ENCODE measurements at places on chromosomes 6 and 20.

- DNase-seq = no peak
Observed at GRCh38 chr20:49562311-49563014, 5.5 kb downstream of the PTGIS start.

GRCh38 chr20:49894073-49894470 is 21.3 kb downstream of the SPATA2 start:
- DNase-seq = no peak

DNA sequence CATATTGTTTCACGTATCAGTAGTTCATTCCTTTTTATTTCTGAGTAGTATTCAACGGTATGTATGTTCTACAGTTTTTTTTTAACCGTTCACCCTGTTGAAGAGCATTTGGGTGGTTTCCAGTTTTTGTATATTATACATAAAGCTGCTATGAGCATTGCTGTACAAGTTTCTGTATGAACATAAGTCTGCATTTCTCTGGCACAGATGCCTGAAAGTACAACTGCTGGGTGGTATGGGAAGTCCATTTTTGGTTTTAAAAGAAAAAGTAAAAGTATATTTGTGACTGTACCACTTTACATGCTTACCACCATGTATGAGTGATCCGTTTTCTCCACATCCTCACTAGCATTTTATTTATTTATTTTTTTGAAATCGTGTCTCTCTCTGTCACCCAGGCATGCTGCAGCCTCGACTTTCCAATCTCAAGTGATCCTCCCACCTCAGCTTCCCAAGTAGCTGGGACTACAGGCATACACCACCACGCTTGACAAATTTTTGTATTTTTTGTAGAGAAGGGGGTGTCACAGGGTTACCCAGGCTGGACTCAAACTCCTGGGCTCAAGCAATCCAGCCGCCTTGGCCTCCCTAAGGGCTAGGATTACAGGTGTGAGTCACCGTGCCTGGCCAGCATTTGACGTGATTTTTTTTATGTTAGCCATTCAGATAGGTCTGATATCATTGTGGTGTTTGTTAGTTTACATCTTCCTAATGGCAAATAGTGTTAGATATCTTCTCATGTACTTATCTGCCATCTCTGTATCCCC is 11.0 kb upstream of the SIM1 start:
- no peak for DNase-seq

DNA sequence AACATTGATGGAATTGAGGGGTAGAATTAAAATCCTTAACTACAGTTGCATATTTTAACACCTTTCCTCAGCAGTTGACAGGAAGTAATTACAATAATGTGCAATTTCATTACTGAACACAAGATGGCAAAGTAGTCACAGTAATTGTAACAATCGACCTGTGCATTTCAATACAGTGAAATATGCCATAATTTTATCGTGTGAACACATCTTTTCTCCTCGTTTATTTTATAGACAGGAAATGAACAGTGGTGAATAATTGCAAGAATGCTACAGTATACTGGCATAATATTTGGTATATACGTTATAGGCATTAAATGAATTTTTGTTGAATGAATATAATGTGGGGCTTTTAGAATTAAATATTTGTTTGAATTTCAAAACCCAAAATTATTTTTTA is 25.0 kb downstream of the CYB5R4 start:
- no peak for DNase-seq

- DNase-seq = no peak
Observed at GRCh38 chr6:6631534-6632276, 43.2 kb downstream of the LY86 start.

DNA sequence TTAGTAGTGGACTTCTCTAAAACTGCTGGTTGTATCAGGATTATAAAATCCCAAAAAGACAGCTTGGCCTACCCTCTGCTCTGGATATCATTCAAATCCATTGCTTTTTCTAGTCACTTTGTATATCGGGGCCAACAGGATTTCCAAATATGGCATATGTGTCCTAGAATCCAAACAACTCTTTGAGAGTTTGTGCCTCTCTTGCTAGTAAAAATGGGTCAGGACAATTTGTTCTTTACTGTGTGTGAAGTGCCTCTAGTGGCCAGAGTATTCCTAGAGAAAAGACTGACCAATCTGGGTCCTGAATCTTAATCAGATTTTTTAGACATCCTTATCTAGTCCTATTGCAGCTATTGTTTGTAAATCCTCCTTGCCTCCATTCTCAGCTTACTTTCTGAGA is 33.5 kb upstream of the MANEA start:
- DNase-seq = no peak

DNA sequence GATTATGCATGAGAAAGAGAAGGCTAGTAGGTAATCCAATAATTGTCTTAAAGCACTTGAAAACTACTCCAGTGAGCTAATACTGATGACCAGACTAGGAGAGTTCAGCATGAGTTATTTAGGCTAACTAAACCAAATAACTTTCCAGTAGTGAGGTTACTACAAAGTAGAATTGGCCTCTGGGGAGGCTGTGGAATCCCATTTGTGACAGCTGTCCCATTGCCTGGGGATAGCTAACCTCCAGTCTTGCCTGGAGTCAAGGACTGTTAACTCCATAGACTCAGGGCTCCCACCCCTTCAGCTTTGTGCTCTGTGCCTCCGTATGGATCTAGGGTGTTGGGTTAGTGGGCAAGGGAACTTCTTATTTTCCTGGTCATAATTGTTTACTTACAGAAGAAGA is 51.0 kb downstream of the KCNQ5 start:
- DNase-seq = no peak

DNA sequence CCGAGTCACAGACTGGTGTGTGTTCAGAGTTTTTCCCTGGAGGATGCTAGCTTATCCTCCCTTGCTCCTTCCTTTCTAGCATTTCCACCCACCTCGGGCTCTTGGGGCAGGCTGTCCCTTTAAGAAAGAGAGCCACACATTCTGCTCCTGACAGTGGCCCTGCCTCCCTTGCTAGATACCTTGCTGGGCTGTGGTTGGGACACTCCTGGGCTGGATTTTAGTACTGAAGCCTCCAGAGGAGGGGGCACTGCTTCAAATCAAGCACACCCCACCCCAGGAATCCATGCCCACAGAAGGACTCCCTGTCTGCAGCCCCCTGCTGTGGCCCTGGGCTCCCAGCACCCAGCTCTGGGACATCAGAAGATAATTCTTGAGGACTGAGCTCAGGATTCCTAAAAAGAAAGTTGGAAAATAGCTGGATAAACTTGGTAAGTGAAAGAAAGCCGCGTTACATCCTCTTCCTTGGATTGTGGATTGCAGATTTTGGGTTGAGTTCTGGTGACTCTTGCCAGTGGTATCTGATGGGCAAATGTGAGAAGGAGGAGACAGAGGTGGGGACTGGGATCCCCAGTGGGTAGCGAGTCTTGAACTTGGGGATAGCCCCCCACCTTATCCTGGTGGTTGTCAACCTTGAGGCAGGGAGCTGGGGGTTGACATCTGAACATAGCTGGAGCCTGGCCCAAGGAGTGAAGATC is 29.0 kb downstream of the DAAM2 start:
- DNase-seq = no peak

DNA sequence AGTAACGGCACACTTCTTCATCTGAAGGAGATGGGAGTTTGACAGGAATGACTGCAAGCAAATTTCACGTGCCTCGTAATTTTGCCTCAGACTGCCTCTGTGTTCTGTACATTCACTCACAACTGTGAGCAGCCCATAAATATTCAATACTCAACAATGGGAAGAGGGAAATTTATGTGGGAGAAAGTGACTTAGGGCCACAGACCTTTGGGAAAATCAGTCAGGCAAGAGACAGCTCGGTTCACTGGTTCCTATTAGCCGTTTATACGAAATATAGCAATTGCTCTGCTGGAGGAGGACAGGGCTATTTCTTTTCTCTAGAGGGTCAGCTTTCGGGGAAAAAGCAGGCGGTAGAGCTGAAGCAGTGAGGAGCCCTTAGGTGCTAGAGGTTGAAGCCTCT is 28.0 kb downstream of the OPN5 start:
- no peak for DNase-seq

DNA sequence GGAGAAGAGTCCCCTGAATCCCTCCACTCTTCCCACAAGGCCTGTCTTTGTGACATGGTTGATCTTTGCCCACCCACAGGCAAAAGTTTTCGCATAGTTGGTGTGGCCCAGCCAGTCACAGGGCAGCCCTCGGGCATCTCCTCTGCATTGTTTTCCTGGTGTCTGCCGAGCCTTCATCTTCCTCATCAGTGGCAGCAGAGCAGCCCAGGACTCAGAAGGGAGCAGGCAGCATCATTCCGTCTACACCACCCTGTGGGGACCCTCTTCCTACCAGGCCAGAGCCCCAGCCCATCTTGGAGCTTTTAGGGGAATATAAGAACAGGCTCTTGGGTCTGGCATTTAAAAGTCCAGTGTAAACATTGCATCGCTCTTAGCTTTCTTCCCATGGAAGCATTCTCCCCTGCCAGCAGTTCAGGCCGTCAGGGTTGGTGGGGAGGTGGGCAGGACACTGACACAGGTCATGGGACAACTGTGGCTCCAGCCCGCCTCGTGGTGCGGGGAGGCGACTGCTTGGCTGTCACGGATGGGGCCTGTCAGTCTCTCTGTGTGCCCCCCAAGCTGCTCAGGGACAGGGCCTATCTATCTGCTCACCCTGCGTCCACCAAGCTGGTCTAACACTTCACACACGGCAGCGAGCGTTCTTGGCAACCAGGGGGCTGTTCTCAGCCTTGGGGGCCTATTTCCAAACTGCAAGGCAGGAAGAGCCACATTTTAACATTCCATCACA is 38.3 kb downstream of the PDRG1 start:
- no peak for DNase-seq

- DNase-seq = no peak
Observed at GRCh38 chr20:57432862-57433491, 41.8 kb downstream of the RBM38 start.

DNA sequence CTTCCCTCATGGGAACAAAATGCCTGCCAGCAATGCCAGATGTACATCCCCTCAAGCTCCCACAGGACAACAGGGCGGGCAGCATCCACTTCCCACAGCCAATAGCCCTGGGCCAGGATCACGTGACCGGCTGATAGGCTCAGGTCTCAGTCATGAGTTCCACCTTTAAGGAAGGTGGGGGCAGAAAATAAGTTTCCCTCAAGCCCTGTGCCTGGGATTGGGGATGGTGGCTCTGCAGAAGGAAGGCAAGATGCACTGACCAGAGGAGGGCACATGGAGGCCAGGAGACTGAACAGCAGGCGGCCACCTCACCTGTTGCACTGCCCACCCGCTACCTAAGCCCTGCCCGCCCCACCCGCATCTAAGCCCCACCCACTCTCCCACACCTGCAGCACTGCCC is 149.1 kb downstream of the BMP7 start:
- no peak for DNase-seq

DNA sequence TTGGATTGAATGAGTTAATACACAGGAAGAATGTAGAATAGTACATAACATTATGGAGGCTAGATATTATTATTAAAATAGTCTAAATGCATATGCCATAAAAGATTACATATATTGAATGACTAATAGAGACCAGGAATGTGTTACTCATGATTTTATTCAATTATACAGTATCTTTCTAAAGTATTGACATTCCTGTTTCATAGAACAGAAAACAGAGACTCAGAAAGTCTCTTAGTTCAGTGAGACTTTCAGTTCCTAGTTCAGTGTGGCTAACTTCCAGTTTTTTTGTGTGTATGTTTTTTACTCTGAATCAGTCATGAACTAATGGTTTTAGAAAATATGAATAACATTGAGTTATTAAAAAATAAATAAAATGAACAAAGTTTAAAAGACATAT is 34.6 kb upstream of the TMEM244 start:
- peak; percentile 48 for DNase-seq

DNA sequence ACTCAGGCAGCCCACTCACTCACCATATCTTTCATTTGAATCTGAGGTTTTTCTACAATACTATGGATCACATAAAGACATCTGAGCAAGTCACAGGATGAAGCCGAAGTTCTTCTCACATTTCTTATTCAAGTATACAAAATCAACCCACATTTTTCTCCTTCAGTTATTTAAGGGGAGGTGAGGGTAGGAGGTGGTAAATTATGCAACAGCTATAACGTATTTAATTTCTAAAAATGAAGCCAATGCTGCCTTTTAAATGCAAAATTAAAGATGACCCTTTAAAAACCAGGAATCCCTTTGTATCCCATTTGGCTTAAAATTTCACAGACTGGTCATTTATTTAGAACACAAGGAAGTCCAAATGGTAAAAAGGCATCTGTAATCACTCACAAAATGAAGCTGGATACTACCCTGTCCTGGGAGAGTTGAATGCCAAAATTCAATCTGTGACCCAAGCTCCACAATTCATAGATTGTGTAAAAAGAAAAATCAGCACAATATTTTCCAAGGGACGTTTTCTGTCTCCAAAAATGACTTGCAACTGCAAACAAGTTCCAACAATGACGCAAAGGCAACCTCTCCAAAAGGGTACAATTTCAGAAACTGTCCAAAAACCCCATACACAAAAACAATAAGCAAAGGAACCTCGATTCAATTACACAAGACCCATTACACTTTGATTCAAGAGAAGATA is 48.8 kb downstream of the EPB41L2 start:
- DNase-seq = no peak

DNA sequence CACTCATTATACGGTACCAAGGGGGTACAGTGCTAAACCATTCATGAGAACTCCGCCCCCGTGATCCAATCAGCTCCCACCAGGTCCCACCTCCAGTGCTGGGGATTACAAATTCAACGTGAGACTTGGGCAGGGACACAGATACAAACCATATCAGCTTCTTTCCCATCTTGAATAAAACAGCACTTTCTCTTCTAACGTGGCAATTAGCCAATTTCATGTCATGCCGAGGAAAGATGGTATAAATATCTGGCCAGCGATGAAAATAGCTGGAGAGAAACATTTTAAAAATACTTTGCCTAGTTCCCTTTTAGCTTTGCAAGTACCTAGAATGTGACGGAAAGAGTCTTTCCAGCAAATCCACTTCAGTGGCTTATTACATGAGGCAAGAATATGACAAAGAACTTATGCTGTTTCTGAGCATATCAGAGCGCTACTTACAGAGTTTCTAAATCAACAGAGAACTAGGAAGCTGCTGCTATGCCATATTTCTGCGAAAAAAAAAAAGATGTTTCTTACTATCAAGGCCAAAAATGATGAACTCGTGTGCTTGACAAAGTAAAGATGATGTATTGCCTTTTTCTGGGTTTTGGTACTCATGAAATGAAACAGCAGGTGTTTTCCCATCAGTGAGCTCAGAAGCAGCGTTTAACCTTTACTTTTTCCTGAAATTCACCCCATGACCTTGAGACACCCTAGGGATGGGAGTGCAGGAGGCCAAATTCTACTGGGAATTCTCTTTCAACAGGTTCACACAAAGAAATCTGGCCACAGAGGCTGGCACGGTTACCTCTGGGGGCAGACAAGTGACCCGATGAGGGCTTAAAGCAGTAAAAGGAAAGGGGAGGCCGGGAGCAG is 37.9 kb downstream of the AGPAT4 start:
- no peak for DNase-seq

- no peak for DNase-seq
Observed at GRCh38 chr6:73656531-73657145, 2.8 kb upstream of the SLC17A5 start.

- DNase-seq = no peak
Observed at GRCh38 chr6:151647976-151648639, 154.3 kb downstream of the CCDC170 start.

- DNase-seq = no peak
Observed at GRCh38 chr6:123467392-123467791, 169.4 kb downstream of the TRDN start.

- DNase-seq = peak; percentile 6
Observed at GRCh38 chr6:106927531-106928398, 46.8 kb downstream of the CD24 start.

GRCh38 chr20:56380375-56380774 is 11.6 kb downstream of the AURKA start:
- no peak for DNase-seq

- DNase-seq = no peak
Observed at GRCh38 chr6:163836876-163837690, 422.6 kb downstream of the QKI start.
